ENCODE measurements at places on chromosomes 1 and 21.
A peak's percentile ranks its signal among the peaks of the same experiment; 100 is the strongest.

DNA sequence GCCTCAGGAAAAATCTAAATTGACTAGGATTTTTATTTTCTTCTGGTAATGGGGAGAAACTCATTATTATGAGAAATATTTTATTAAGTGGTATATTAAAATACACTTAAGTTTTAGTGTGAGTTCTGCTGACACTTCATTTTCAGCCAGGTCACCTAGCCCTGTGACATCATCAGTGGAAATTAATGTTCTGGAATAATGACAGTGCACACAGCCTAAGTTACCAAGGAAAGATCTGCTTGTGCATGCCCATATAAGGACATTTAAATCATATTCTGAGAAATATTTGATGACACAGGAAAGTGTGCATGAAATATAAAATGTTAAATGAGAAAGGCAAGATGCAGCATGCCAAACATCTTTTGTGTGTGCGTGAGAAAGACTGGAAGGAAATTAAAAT, 102.0 kb downstream of the KIF14 start:
- DNase-seq: no peak

DNA sequence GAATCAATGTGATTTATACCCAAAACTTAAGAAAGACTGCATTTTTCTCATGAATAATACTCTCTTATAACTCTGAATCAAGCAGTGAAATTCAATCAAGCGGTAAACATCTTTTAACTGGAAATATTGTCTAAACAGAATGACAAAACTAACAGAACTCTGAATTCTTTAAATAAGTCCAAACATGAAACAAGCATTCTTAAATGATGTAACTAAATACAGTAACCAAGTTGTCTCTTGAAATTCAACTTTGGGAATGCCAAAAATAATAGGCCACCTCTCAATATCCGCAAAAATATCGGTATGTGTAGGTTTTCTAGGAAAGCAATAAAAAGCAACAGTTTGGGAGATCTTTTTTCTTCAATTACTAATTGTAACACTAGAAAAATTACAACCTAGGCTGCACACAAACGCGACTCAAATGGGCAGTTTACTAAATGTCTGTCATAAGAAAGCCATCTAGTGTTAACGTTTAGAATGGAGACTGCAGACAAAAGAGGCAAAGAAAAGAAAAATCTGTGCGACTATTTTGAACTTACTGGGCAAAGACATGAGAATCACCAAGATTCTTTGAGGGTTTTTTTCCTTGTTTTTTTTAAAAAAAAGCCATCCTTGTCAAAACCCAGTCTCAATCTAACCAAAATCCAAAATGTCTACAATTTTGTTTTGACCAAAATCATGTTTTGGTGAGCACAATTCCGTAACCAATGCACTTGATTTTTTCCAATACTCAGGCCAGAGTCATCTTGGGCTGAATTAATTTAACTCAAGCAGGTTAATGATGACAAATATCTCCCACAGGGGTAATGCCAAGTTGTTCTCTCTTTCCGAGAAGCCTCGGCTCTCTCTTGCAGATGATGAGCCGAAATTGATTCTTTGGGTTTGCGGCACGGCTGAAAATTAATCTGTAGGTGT, 1.3 kb downstream of the SIPA1L2 start:
- no peak for DNase-seq

GRCh38 chr1:156258859-156259258, 11.0 kb upstream of the PAQR6 start:
- DNase-seq: no peak

DNA sequence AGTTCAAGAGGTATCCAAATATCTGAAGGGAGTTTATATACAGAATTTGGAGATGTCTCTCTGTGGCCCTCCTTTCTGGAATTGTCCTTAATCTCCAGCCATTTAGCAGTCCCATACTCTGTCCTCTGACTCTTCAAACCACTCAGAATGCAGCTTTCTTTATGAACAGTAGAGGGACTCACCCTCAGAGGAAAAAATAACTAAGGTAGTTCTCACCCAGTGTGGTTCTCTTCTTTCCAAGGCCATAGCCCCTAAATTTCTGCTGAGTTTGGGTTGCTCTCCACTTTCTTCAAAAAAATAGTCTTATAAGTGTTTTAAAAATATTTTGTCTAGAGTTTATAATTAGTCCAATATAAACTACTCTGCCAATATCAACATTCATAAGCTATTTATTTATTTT, 369.7 kb downstream of the MATN1 start:
- no peak for DNase-seq

DNA sequence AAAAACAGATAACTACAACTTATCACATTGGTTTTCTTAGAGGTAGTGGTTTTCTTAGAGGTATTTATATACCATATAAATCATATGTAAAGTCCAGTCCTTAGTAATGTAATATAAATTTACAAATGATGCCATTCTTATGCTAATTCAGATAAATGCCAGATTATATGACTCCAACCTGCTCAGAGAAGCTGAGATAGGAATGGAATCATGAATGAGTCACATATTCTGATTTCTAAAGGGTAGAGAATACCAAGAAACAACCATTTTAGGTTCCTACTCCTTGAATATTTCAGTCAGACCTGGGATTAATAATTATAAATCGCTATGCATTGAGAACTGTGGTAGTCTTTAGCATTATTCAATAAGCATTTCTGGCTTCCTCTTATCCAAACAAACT, 760.1 kb upstream of the NEGR1 start:
- DNase-seq: no peak

GRCh38 chr21:38913893-38914527, 108.3 kb downstream of the ETS2 start:
- no peak for DNase-seq

DNA sequence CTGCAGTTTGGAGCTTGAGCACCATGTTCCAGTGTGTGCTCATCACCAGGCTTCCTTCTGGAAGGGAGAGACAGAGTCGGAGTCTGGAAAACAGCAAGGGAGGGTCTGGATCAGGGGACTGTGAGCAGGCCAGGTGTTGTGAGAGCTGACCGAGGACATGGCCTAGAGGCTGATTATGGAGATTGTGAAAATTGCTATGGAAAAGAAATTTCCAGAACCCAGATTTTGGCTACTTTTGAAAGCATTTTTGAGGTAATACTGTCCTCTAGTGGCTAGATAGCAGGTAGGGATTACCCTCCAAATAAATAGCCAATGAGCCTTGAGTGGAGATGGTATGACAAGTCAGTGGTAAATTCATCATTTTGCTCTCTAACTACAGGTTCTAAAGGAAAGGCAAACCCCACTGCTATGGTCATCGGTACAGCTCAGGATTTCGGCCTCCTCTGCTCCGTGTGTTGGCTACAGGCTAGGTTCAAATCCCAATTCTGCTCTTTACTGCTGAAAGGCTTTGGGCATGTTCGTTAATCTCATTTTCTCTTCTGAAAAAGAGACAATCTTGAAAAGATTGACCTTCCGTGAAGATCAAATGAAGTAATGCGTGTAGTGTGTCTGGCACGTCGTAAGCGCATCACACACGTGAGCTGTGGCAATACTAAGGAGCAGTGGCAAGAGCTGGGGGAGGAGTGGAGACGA, 1.0 kb upstream of the HAO2 start:
- DNase-seq: no peak

DNA sequence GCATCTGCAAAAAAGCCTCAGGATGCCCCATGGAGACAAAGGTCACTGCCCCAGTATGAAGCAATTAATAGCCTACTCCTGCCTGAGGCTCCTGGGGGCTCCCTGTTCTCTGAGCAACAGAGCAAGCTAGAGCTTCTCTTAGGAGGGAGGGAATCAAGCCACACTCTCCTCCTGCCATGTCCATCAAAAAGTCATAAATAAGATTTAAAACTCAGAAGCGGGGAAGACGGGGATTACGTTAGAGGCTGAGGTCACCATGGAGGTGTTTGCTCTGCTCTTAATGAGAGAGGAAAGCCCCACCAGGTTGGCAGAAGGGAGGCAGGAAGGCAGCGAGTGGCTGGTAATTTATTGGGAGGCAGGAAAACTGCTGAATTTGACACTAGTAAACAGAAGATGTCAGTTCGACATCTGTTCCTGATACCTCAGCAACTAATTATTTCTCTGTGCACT, 98.4 kb upstream of the TNR start:
- no peak for DNase-seq

DNA sequence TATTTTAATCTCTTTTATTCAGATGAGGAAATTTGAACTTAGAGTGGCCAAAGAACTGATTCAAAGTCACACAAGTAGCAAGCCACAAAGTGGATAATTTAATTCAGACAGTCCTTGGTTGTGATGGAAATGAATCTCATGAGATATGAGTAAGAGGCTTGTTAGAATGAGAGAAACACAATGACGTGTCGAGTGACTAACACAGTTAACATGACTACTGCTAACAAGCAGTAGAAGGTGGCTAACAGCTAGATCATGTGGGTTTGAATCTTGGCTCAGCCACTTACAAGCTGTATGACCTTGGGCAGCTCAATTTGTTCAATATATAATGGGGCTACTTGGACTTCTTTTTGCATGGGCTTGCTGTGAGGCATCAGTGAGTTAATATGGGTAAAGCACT, 104.5 kb upstream of the LMO4 start:
- no peak for DNase-seq

DNA sequence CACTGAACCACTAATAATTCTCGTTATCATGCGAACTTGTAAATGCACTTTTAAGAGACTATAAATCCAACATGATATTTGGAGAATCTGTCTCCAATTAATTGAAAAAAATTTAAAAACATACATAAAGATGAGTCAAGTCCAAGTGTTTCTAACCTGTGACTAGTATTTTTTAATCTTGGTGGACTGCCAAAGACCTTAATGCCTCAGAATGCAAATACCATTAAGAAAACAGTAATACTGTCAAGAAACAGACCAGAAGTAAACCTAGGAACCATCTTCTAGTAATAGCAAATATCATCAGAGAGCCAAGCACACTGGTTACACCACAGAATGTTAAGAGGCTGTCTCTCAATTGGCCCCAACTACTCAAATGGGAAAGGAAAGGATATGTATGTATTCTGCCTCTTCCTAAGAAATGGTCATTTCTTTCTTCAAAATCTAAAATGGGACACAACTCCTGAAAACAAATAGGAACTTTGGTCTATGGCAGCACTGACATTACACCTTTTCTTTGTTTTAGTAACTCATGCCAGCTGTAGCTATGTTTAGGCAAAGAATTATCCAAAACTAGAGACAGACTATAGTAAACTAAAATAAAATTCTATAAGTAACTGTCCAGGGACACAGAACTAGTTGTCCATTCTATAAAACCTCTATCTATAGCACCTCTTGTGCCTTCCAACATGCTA, 15.8 kb downstream of the SCYL3 start:
- DNase-seq: no peak

DNA sequence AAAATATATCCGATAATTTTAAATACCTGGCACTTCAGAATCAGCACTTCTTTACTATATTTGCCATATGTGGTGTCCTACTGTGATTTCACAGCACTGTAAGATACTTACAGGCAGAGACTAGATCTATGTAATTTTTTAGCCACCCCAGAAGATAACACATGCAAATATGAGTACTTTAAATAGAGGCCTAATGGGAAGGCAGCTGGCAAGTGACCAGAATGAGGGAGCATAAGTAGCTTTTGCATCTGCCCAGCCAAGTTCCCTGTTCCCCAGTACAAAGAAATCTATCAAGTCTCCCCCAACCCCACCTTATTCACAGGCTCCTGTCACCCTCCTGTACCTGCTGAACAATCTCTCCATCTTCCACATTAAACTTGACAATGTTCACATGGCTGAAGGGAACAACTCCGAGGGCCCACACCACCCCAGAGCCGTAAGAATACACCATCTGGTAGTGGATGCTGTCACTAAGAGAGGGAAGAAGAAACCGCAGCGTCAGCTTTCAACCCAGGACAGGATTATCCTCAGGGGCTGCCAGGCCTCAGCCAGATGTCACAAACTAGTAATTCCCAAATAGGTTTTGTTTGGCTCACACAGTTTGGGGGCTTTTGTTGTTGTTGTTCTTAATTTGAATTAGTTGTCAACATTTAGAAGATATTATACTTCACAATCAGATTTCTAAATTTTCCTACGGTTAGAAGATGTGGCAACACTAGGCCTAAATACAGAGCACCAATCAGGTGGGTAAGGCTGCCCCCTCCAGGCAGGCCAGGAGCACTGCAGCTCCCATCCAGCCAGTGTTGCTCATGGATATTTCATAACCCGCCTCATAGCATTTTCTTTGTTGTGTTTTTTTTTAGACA, 10.4 kb downstream of the EMC1 start:
- DNase-seq: peak; percentile 58

DNA sequence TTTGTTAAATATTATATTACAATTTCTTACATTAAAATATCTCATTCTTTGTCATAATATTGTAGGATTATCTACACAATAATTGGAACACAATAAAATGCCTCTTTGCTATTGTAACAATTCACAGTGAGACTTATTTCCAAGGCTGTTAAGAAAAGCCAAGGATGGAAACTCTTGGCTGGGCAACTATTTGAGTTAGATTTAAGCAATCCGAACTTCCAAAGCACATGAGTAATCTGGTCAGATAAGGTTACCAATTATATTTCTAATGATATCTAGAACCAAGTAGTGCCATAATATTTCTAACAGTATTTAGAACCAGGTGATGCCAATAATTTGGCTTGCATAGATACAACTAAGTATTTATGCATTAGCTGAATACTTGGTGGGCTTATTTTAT, 154.7 kb upstream of the KCNK2 start:
- DNase-seq: no peak

- no peak for DNase-seq
These were observed 151.7 kb downstream of the ZC3H11B start for GRCh38 chr1:219460896-219461815.

- no peak for DNase-seq
These were observed 66.7 kb downstream of the RGL1 start for GRCh38 chr1:183871601-183872000.

DNA sequence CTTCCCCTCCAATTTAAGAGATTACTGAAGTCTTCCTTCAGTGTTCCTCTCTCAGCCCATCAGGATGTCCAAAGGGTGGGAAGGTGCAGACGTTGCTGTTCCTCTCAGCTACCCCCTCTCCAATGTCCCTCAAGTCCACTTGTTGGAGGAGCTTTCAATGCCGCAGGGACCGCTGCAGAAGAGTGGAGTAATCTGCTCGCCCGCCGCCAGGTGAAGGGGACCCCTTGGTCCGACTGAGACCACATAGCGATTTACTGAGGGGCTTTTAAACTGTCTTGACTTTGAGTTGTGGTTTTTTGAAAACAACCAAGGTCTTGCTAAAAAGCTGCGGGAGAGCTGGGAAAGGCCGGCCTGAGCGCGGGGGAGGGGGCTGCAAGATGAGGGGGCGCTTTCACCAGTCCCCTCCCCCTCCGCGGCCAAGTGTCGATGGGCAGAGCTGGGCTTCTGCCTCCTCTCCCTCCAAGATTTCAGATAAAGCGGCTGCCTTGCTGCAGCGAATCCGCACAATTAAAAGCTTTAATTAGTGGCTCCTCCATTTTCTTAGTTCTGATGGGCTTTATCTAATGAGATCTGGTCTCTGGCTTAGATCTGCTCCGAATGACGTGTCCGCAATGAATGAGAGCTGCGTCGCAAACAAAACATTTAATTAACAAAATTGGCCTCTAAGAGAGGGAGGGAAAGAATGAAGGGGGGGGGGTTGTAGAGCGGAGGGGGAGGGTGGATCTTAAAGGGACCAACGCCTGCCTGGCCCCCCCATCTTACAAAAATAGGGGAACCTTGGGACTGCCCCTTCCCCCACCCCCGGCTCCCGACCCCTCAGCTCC, 5.9 kb downstream of the LMO4 start:
- DNase-seq: no peak

GRCh38 chr1:81142099-81142826, 658.5 kb upstream of the ADGRL2 start:
- no peak for DNase-seq

Measured in CD4-positive, alpha-beta T cell treated with Interleukin-6 at 100 ng/mL for 8 hours (primary cell).